ENCODE measurements at places on chromosomes 7 and 10.

DNA sequence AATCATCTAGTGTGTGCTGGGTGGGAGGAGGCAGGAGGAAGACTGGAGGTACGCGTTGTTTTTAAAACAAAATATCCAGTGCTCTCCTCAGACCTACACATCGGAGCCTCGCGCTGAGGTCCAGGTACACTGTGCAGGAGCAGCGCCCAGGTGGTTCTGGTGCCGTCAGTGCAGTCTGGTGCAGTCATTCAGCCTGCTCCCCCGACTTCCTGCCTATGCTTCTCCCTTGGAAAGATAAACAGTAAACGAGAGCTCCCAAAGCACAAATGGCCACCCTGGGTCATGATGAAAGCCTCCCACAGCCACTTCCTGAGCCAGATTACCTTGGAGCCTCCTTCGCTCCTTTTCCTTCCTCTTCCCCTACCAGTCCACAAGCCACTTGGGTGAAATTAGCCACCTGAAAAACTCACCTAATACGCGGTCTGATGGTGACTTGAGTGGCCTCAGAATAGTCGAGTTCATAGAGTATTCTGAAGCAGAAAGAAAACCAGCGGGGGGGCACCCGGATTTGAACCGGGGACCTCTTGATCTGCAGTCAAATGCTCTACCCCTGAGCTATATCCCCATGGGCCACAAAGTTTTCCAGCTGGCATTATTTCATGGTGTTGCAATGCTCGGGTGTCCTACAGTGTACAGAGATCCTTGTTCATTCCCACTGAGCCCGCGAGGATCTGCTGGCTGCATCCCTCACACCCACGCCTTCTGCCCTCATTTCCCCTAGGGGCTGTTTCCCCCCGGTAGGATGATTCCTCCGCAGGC, 82.5 kb downstream of the ZNF467 start:
- DNase-seq = no peak

- DNase-seq = no peak
Observed at GRCh38 chr7:92758796-92759431, 77.5 kb downstream of the CDK6 start.

DNA sequence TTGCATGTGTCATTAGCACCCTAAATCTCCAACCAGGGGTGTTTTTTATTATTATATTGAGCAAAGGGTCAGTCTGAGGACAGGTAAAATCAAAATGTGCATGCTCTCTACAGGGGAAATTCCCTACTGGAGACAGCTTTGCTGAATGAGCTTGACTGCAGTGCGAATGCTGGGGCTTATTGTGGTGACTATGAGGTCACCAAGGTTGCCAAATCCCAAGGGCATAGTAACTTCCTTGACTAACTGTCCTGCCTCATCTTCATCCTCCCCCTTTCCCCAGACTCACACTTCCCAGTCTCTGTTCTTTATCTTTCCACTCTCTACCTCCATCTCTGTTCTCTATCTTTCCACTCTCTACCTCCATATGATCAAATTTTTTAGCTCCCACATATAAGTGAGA, 22.9 kb upstream of the AOC1 start:
- no peak for DNase-seq

GRCh38 chr7:112481121-112481736, 438 bp downstream of the LSMEM1 start:
- no peak for DNase-seq

DNA sequence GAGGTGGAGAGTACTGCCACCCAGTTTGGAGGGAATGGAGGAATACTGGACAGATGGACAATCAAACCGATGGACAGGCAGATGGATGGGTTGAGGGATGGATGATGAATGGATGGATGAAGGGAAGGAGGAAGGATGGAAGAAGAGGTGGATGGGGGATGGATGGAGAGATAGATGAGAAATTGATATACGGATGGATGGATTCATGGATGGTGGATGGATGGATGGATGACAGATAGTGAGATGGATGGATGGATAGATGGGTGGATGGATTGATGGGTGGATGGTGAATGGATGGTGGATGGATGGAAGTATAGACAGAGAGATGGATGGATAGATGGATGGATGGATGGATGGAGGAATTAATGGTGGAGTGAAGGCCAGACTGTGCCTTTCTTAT, 42.6 kb downstream of the ALOX5 start:
- no peak for DNase-seq

DNA sequence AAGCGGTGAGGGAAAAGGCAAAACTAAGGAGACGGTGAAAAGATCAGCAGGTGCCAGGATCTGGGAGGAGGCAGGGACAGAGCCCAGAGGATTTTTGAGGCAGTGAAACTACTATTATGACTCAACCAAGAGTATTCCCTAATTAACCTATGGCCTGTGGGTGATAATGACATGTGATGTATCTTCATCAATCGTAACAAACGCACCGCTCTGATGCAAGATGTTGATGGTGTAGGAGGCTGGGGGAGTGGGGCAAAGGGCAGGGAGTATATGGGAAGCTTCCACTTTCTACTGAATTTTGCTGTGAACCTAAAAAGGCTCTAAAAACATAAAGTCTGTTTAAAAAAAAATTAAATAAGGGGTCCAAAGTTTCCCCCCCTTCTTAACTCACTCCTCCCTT, 25.5 kb upstream of the EZH2 start:
- no peak for DNase-seq

DNA sequence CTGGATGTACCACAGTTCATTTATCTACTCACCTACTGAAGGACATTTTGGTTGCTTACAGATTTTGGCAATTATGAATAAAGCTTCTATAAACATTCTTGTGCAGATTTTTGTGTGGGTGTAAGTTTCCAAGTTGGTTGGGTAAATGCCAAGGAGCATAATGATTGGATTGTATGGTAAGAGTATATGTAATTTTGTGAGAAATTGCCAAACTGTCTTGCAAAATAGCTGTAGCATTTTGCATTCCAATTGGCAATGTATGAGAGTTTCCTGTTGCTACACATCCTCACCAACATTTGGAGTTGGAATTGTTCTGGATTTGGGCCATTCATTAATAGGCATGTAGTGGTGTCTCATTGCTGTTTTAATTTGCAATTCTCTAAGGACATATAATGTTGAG, 33.9 kb upstream of the HYAL4 start:
- DNase-seq = no peak

DNA sequence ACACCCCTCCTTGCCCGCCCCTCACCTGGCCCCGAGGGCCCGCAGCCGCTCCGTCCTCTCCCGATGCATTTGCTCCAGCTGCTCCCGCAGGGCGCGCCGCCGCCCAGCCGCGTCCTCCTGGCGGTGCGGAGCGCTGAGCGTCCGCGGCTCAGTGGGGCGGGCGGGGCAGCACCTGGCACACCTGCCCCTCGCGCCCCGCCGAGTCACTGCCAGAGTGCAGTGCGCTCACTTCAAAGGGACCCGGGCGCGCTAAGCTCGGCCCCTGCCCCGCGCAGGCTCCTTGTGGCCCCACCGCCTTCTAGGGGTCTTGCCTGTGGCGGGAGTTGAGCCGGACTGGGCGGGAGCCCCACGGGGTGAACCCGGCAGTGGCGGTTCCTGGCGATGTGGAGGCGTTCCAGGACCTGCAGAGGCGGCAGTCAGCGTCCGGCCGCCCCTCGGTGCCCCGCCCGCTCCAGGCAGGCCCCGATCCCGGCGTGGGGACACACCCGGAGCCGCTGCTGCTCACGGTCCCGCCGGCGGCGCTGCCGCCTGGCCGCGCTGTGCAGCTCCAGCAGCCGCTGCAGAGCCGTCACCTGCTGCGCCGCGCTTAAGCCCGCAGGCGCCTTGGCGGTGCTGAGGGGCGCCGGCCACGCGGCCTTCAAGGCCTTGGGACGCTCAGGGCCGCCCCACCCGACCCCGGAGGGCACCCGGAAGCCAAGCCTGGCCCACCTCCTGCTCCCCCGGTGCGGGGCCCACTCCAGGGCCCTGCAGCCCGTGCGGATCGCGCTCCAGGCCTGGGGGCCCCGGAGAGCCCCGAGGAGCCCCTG, 6.7 kb downstream of the ATP6V1F start:
- peak; percentile 23 for DNase-seq

- DNase-seq = no peak
Observed at GRCh38 chr10:92291616-92291865, 574 bp downstream of the MARCHF5 start.

- no peak for DNase-seq
Observed at GRCh38 chr7:157528785-157529341, 192.1 kb downstream of the DNAJB6 start.

GRCh38 chr10:83603708-83604107, 535.6 kb upstream of the GHITM start:
- DNase-seq = no peak

DNA sequence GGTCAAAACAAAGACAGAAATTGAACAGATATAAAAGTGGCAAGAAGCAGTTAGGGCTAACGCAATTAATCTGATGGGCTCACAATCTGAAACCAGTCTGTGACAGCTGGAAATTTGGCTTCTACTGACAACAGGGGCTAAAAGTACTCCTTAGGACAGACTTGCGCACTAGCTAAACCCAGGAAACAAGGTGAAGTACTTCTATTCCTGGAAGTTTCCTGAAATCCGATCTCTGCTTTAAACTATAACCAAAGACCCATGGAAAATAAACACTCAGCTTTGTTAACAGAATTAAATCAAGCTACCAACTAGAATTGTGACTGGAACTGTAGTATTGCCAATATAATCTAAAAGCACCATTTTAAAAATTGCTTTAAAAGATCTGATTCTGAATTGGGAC, 520.2 kb upstream of the ZWINT start:
- no peak for DNase-seq

DNA sequence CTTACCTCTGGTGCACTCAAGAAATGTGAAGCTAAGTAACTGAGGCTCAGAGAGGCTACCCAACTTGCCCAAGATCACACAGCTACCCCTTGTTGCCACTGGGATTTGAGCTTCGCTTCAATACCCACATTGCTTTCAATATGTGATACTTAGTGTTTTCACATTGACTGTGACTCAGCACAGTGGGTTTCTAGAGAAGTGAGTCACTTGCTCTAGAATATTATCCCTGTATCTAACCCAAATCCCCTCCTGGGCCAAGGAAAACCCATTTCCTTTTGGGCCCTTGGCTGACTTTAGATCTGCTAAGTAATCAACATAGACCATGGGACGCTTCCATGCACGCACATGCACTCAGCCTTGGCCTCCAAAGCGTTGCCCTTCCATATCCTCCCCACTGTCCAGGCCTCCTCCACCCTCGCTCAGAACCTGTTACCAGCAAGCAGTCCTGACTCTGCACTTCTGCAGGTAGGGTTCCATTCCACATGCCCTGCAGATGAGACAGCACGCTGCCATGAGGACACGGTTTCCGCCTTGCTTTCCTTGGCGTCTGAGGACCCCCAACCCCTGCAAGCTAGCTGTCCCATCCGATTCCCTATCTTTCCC, 87.7 kb upstream of the CHST15 start:
- no peak for DNase-seq

DNA sequence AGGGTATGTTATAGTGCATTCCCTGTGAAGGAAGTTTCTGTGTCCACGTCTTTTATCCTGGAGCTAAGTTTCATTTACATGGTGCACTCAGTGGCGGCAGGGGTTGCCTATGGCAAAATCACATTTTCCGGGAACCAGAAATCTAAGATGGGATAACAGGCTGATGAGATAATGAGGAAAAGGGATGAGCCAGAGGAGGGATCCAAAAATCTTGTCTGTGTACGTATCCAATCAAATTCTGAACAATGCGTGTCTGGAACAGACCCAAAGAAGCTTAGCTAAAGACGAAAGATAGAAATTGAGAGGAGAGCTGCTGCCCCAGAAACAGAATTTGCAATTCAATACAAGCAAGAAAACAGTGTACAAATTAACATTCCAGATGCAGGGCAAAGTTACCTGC, 16.1 kb downstream of the LANCL2 start:
- no peak for DNase-seq

- DNase-seq = no peak
Observed at GRCh38 chr10:90130321-90131086, 429.1 kb downstream of the KIF20B start.

DNA sequence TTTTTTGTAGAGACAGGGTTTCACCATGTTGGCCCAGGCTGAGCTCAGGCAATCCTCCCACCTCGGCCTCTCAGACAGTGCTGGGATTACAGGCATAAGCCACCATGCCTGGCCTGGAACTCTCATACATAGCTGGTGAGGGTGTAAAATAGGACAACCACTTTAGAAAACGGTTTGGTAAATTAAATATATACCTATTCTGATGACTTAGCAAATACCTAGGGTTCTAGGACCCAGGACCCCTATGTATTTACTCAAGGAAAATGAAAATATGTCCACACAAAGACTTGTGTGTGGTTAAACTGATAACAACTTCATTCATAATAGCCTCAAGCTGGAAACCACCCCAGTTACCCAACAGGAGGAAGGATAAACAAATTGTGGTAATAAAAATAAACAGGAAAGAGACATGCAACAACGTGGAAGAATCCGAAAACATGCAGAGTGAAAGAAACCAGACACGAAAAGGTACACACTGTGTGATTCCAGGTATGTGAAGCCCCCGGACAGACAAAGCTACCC, 52.7 kb downstream of the CARD11 start:
- no peak for DNase-seq
